LHCN-M2 (cell line): ENCODE measurements at places on chromosomes 13 and 19. TPM values are rescaled to one million over a fixed set of nuclear protein-coding genes. Genes with fewer than 3 reads are reported as not detected.

The ARL11 gene
- total RNA-seq: not detected in 2 replicates

The ZNF570 gene
- 5.4 and 8.4 TPM in 2 replicates for total RNA-seq

DNA sequence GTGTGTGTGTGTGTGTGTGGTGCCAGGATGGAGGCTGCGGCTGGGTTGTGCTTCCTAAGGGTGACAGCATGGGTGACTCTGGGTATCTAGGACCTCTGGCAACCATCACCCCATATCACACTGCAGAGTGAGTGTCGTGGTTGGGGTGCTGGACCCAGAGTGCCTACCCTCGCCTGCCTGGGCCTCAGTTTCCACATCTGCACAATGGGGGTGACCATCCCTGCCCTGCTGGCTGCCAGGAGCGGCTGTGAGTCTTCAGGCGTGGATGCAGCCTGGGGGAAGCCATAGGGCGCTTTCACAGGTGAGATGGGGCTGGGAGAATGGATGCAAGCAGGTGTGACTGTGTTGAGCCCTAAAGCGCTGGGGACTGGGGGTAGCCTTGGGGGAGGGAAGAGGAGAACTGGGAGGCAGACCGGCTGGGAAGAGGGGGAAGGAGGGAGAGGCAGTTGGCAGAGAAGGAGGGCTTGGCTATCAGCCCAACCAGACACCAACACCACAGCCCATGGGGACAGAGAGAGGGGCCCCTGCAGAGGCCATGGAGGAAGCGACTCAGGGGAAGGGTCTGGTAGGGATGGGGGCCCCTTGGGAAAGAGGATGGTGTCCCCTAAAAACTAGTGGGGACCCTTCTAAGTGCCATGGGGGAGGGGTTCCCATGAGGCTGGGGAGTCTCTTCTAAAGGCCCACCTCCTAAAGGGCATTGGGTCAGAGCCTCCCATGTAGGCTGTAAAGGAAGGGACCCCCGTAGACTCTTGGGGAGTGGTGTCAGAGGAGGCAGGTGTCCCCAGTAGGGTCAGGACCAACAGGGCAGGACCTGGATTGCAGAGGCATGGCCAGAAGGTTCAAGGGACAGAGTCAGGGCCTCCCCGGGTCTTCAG is 1.7 kb downstream of the PLPPR2 start:
- no peak for DNase-seq

DNA sequence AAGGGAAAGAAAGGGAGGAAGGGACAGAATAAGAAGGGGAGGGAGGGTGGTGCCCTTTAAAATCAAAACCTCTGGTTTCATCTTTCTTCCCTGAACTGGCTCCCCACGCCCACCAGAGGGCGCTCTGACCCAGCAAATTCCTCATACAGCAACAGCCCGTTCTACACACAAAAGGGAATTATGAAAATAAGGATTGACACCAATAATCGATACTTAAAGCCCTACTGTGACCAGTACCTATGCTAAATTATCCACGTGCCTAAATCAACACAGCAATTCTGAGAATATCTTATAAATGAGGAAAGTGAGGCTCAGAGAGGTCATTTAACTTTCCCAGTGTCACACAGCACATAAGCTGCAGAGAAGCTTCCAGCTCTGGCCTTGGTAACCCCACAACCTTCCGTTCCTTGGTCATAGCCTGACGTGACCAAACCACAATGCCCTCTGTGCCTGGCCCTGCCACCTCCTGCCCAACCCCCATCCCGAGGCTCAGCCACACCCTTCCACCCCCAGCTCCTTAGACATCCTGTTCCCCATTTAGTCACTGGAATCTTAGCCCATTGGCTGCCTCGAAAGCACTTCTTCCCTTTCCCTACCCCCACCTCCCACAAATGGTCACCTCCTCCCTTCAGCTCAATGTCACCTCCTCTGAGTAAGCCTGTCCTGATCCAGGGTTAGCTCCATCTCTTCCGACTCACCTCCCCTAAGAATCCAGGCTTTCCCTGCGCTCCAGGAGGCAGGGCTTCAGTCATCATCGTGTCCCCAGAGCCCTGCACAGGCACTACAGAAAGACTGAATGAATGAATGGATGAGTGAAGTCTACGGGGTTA is 34.2 kb upstream of the PNMA8B start:
- DNase-seq: peak; percentile 58

GRCh38 chr13:112003941-112004340 is 63.0 kb upstream of the SOX1 start:
- no peak for DNase-seq
